ENCODE measurements at places on chromosomes 16 and 17. TPM values are rescaled to one million over a fixed set of nuclear protein-coding genes. Genes with fewer than 3 reads are reported as not detected.

DNA sequence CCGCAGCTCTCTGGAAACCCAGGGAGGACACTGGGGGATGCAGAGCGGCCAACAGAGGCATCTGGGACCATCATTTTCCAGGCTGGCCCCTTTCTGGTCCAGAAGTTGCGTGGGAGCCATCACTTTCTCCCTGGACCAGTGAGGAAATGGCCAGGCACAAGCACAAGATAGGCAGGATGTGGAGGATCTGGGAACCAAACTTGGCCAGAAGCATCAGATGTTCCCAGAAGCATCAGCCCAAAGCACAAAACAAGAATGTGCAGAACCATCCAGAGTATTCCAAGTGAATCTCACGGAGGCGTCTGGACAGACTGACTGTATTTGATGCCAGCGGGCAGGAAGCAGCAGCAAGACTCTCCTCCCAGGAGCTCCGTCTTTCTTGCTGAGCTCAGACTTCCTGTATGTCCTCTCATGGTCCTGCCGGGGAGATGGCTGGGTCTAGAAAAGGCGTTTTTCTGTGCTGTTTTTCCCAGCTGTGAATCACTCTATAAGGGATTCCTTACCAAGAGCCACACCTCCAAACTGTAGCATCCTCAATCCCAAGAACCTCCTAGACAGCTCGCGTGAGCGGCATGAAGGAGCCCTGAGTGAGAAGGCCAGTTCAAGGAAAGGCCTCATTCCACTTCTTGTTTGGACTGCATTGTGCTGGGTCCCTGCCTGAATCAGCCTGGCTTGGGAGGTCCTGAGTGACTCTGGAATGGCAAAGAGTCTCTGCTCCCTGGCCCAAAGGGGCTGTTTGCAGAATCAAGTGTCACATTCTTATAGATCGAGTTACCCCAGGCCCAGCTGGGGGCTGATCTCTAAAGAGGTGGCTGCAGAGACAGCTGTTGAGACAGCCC, 49.5 kb upstream of the MTSS2 start:
- DNase-seq: no peak

DNA sequence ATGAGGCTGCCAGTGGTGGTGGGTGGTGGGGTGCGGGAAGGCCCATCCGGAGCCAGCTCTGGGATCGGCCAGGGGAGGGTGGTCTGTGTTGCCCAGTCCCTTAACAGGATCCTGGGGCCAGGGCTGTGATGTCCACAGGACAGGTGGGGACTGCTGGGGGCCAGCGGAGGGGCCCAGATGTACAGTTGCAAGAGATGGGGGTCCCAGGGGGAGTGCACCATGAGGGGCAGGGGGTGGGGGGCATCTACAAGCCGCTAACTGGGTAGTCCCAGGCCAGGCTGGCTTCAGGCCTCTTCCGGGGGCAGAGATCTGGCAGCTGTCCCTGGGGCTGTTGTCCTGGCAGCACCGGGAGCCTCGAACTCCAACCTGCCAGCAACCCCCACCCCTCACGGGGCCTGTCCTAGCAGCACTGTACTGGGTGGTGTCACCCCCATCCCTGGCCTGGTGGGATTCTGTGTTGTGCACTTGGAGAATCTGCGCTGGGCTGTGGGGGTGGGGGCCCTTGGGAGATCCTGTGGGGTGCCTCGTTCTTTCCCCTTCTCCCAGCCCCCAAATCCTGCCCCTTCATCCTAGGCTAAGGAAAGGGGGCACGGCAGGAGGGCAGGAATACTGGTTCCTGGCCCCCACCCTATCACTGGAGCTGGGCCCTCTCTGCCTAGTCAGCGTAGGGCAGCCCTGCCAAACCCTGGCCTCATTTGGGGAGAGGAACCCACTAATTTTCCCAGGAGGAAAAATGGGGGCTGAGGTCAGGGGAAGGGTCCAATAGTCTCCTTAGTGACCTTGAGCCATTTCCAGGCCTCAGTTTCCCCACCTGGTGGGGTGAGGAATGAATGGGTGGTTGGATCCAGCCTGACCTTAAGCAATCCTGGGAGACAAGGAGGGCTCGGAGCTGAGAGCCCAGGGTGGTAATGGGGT, 1.4 kb downstream of the MTSS2 start:
- no peak for DNase-seq

TBC1D3H gene
- not detected for polyA plus RNA-seq

DNA sequence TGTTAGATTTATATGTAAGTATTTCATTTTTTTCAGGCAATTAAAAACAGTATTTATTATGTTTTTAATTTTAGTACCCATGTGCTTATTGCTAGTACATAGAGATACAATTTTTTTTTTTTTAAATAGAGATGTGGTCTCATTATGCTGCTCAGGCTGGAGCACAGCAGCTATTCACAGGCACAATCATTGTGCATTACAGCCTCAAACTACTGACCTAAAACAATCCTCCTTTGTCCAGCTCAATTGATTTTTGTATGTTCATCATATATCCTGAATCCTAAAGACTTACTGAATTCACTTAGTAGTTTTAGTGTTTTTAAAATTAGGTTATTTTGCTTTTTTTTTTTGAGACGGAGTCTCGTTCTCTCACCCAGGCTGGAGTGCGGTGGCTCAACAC, 26.3 kb downstream of the SPECC1 start:
- no peak for DNase-seq

- no peak for DNase-seq
Observed at GRCh38 chr17:29341726-29342125, 47.8 kb upstream of the NUFIP2 start.

TCAP gene
- polyA plus RNA-seq: 1.2 TPM

GRCh38 chr16:84884596-84885341, 65.0 kb downstream of the CRISPLD2 start:
- DNase-seq: peak; percentile 31

PSMB3 gene
- 125 TPM for polyA plus RNA-seq

DNA sequence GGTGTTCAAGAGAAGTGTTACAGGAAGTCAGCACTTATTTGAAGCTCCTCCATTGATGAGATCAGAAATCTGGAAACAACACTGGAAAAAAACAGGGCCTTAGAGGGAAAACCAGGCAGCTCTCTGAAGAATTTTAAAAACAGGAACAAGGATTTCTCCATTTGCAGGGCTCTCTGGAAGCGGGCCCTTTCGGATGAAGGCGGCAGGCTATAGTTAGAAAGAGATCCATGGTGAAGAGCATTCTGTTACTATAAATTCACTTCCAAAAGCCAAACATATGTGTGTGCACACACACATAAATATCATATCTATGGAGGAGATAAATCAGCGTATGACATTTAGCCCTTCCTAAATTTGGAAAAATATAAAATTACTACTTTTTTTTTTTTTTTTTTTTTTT, 42.6 kb upstream of the GRIN2A start:
- no peak for DNase-seq

All from left renal cortex interstitium (tissue), 4 donors.